ENCODE measurements at places on chromosomes 4 and X. TPM values are rescaled to one million over a fixed set of nuclear protein-coding genes. Genes with fewer than 3 reads are reported as not detected.

Gene RTL3
- not detected for total RNA-seq

Gene SPANXC
- total RNA-seq = not detected

Gene DTHD1
- not detected for total RNA-seq

Gene HERC6
- 8.5 TPM for total RNA-seq

Gene CXCL5
- 12.4 TPM for total RNA-seq

Gene ZGRF1
- 5.2 TPM for total RNA-seq

Gene RAI2
- total RNA-seq = under 0.01 TPM

Gene SASH3
- not detected for total RNA-seq

Gene FRMPD4
- total RNA-seq = not detected

Gene LNX1
- 1.0 TPM for total RNA-seq

Gene SRPX
- total RNA-seq = 12.4 TPM

Gene NLGN4X
- total RNA-seq = 1.0 TPM

Gene ATOH1
- not detected for total RNA-seq

Gene FTHL17
- not detected for total RNA-seq

Gene TRO
- 43.2 TPM for total RNA-seq

Gene SATL1
- not detected for total RNA-seq

Gene RASSF6
- total RNA-seq = 0.16 TPM

Gene OTUD6A
- not detected for total RNA-seq

Gene MAGEA8
- total RNA-seq = not detected

Gene FAM193A
- total RNA-seq = 17.0 TPM

Gene MAP7D2
- 0.65 TPM for total RNA-seq

Gene BST1
- total RNA-seq = 18.6 TPM

Gene PHEX
- 0.33 TPM for total RNA-seq

All from mesangial cell (primary cell).